ENCODE measurements at places on chromosomes 1 and 21.
A peak's percentile ranks its signal among the peaks of the same experiment; 100 is the strongest.

DNA sequence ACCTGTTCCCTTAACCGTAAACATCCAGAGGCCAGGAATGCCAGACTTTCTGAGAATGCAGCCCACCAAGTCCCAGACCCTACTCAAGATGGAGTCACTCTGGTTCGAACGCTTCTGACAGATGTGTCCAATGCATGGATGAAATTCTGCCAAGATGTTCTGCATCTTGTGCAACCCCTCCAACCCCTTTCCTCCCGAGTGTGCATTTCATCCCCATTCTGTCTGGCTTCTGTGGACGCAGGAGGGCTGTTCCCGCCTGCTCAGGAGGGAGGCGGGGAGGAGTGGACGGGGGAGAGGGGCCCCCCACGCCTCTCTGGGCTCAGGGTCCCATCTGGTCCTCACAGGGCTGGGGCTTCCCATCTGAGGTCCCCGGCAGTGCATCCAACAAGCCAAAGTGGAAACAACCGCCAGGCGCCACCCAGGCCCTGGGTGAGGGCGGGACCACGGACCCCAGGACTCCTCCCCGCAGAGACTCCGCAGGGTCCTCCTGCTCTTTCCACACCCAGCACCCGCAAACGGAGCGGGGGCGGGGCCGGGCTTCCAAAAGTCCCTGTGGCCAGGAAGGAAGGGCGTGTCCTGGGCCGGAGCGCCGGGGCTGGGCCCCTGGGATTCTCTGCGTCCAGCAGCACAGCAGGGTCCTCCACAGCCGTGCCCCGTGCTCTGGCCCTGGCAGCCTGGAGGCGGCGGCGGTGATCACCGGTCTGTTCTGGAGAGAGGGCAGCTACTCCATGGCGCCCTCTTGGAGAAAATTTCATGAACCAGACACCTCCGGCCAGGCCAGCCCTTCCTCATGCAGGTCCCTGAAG is 27.8 kb upstream of the SUMO3 start:
- peak; percentile 67 for DNase-seq

DNA sequence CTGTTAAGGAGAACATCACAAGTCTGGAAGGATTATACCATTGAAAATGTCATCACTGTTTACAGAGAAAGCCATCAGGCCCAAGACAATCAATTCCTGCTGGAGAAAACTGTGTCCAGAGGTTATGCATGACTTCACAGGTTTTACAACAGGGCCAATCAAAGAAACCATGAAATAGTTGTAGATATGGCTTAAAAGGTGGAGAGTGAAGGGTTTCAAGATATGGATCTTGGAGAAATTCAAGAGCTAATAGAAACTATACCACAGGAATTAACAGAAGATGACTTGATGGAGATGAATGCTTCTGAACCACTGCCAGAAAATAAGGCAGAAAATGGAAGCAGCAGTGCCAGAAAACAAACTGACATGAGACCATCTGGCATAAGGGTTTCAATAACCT is 30.2 kb downstream of the USP1 start:
- no peak for DNase-seq

DNA sequence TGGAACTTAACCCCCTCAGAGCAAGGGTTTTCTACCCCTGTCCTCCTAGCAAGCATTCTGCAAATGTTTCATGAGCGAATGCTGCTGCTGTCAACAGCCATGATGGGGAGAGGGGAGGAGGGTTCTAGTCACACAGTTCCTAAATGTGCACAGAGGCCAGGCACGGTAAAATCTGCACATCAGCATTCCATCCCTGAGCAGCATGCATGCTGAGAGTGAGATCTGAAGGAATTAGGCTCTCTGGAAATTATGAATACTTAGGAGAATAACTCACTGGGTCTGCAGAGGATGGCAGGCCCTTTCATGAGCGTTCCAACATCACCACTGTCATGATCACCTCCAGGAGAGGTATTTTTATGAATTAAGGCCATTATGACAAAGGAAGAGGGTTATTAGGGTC is 2.1 kb downstream of the VTCN1 start:
- no peak for DNase-seq

DNA sequence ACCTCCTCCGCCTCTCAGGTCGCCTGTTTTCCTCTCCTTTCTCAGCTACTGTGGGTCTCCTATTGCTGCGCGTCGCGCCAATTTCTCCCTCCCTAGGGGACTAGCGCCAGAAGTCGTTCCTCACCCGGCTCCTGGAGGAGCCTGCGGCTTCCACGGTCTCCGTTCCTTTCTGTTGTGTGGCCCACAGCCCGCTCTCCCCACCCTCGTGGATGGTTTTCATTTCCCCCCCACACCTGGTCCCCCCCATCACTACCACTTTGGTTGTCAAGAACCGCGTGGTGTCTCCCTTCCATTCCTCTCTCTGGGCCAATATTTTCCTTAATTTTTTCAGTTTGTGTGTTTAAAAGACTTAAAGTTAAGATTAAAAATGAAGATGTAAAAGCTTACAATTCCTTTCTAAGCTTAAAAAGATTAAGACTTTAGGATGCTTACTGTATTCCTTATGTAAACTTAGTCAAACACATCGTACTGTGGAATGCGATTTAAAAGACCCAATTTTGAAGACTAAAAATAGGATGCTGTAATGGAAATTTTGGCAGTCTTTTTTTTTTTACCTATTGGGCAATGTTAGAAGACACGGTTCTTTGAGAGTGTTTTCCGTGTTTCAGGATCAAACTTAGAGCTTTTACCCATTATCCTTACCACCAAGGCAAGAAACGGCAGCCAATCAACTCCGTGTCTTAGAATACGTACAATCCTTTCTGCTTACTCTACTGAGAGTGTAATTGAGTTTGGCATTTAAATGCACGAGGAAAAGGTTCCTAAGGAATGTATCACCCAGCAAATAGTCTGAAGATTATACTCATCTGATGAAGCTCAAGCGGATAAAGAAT is 773 bp downstream of the CNST start:
- DNase-seq, result no peak

GRCh38 chr1:200453553-200453905 is 43.7 kb upstream of the ZNF281 start:
- no peak for DNase-seq

DNA sequence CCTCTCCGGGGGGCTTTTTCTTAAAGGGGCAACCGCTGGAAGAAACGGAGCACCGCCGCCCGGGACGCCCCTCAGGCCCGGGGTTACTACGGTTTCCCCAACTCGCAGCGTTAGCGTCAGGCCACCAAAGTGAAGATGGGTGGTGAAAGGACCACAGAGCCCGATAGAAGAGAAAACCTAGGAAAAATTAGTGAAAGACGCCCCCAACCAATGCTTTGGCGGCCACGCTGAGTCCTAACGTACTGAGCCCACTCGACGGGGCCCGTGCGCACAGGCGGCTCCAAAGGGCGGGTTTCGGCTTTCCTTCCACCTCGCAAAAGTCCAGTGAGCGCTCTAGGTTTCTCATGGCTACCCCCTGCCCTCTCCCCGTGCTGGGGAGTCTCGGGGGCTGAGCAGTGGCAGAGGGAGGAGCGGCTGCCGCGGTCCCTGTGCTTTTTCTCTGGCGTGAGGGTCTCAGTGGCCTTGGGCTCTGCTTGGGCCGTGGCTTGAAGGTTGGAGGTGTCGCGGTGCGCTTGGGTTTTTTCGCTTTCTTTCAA is 12.2 kb upstream of the SPEN start:
- DNase-seq, result no peak

GRCh38 chr1:51253691-51254090 is 17.6 kb downstream of the RNF11 start:
- no peak for DNase-seq

GRCh38 chr1:40892354-40892753 is 30.2 kb upstream of the CITED4 start:
- no peak for DNase-seq

DNA sequence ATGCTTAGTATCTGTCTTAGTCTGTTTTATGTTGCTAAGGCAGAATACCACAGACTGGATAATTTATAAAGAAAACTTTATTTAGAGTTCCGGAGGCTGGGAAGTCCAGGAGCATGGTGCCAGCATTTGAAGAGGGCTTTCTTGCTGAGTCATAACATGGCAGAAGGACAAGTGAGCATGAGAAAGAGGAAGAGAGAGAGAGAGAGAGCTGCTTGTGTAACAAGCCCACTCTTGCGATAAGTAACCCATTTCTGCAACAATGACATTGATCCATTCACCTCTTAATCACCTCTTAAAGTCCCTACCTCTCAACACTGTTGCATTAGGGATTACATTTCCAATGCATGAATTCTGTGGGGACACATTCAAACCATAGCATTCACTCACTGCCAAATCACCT is 11.7 kb upstream of the MYOCOS start:
- no peak for DNase-seq

DNA sequence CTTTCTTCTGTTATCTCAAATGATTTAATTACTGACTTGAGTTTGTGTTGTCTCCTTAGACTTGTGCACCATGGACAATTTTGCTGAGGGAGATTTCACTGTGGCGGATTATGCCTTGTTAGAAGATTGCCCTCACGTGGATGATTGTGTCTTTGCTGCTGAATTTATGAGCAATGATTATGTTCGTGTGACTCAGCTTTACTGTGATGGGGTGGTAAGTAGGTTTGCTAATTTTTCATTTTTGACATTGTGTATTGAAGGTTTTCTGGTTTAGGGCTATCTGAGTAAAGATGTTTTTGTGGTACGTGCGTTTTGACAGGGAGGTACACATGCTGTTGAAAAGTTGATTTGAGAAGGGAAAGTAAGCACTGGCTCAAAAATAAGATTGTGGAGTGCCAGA is 14.1 kb downstream of the TTC3 start:
- DNase-seq, result no peak

Measured in heart right ventricle (tissue), 16 donors.